Kasumi-1 (cell line): ENCODE measurements at places on chromosomes 7 and 10.

DNA sequence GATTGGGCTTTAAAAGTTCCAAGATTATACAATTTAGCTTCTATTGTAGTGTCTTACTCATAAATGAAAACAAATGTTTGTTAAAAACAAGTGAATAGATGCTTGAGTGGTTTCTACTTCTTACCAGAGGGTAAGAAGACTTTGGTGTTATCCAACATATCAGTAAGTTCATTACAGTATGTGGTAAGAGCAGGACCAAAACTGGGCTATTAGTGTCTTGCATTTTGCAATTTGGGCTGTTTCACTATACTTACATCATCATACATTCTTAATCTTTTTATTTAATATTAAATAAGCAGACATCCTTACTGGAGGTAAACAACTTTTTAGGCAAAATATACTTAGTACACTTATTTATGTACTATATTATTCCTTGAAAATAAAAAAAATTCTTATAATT lies 248.4 kb upstream of the HGF start:
- DNase-seq = no peak

DNA sequence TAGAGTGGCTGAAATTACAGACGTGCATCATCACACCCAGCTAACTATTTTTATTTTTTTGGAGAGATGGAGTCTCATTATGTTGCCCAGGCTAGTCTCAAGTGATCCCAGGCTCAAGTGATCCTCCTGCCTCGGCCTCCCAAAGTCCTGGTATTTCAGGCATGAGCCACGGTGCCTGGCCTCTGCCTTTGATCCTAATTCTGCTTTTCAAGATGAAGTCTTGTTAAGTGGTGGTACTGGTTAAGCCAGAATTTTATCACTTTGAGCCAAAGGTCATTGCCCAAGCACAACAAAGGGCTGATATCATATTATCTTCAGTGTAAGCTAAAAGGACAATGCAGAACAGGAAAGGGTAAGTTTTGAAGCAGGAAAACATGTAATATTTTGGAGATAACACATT lies 64.2 kb downstream of the MYOF start:
- no peak for DNase-seq

- DNase-seq = peak; percentile 81
Measured at GRCh38 chr10:35378541-35379210, 42.4 kb downstream of the CCNY start.

GRCh38 chr10:7432884-7433726 lies 22.3 kb upstream of the SFMBT2 start:
- DNase-seq = no peak

DNA sequence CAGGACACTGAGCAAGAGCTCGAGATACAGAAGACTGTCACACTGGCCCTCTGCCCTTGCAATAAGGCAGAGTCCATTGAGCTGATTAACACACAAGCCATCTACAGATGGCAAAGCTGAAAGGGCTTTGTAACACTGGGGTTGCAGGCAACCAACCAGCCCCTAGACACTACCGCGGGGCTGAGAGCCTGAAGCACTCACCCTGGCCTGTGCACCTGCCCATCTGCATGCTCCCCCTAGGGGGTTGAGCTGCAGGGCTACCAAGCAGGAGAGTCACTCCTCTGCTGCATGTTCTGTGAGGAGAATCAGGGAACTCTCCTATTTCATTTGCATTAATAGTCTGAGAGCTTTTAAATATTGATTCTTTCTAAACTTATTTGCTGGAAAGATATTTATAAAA lies 128.1 kb upstream of the VIPR2 start:
- no peak for DNase-seq

DNA sequence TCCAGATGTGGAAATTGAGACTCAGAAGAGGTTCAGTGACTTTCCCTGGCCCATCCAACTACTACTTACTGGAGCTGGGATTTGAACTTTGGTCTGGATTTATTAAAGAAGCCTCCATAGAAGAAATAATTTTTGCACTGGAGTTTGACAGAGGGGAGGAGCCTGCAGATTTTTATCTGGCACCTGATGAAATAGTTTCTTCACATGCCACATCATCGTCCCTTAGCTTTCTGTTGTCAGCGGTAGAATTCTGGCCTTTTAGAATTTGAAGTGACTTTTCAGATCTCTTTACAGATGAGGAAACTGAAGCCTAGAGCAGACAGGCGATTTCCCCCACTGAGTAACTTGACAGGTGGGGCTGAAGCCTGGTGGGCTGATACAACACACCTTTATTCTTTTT lies 233.5 kb downstream of the LRMDA start:
- no peak for DNase-seq

DNA sequence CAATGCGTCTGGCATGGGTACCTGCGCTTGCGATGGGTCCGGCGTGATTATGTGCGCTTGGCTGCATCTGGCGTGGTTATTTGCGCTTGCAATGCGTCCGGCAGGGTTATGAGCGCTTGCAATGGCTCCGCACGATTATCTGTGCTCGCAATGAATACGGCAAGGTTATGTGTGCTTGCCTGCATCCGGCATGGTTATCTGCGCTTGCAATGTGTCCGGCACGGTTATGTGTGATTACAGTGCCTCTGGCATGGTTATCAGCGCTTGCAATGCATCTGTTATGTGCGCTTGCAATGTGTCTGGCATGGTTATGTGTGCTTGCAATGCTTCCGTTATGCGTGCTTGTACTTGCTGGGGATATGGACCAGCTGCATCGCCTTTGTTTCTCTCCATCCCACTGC lies 37.7 kb downstream of the RBAK start:
- DNase-seq = no peak

DNA sequence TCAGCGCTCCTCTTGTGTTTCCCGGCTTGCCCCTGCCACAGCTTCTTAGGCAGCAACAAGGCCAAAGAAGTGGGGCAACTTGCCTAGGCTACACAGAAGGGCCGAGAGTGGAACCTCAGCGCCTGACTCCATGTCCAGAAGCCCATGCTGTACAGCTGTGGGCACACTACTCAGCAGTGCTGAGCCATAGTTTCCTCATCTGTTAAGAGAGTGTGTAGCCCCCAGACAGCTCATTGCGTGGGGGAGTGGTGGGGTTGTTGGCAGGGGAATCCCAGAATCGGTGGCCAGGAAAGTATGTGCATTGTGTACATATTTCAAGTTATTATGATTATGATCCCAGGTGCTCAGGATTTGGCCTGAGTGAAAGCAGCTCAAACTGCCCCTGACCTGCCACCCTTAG lies 96.2 kb downstream of the CDH23 start:
- DNase-seq = no peak

GRCh38 chr7:31796375-31796774 lies 109.4 kb downstream of the PPP1R17 start:
- no peak for DNase-seq

DNA sequence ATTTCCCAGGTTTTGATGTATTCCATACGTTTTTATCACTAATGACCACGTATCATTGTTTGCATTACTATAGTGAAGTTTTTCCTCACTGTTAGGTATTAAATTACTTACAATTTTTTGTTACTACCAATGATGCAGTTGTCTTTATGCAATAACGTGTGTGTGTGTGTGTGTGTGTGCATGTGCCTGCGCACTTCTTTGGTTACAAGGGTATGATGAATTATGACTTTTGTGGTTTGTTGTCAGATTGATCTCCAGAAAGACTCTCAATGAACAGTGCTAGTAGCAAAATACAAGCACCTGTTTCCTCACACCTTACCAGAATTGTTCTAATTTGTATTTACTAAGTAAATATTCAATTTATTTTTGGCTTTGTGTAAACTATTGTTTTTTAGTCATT lies 51.5 kb downstream of the MCMBP start:
- DNase-seq = no peak

- DNase-seq = no peak
Measured at GRCh38 chr10:121694327-121694965, 96.2 kb upstream of the FGFR2 start.

DNA sequence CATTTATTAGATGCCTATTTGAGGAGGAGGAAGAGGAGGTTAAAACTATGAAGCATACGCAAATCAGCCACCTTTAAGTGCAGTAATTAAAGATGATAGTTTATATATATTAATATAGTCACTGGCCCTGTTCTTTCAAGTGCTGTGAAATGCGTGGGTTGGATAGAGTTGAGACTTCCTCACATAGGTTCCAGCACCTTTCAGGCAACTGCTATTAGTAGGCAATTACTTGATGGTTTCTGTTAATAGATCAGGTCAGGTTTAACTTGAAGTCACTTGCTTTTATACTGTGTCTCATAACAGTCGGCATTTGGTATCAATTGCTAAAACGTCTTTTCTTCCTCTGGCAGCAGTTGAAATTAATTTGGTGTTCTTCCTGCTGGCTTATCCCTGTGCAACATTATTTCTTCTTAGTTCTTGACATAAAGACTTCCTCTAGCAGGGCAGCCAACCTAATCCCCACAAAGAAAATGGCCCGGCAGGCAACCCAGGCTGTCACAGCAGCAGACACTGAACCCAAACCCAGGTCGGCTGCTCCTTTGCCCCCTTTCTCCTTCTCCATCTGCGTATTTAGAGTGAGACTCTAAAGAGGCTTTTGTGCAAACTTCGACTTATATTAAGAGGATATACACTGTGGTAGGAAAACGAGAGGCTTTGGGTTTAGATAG lies 35.3 kb upstream of the BET1 start:
- DNase-seq = no peak

DNA sequence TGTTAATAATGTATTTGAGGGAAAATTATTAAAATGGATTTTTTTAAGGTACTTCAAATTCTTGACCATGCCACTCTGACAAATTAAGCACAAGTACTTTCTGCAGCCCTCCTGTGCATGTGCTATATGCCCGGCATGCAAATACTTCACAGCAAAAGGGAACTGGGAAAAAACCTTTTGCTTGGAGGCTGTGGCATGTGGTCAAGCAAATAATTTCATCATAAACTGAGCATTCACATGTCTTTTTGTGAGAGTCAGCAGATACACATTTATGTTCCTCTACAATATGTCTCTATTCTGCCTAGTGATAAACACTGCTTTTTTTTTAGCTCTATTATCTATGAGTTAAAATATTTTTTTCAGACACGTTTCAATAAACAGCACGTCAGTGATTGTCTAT lies 53.7 kb upstream of the SEMA3A start:
- DNase-seq = peak; percentile 39

DNA sequence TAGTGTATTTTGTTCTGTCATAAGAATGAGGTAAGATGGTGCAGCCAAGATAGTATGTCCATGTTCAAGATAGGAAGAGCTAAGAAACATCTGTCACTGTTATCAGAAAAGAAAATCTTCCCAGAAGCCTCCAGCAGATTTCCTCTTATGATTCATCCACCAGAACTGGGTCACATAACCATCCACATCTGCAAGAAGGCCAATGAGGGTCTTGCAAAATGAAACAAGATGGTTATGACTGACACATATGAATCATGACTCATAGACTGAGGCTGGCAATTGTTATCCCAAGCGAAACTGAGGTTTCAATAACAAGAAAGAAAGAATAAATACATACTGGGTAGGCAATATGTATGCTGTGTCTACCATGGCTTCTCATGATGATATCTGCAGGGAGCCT lies 30.3 kb downstream of the CCNJ start:
- peak; percentile 84 for DNase-seq

DNA sequence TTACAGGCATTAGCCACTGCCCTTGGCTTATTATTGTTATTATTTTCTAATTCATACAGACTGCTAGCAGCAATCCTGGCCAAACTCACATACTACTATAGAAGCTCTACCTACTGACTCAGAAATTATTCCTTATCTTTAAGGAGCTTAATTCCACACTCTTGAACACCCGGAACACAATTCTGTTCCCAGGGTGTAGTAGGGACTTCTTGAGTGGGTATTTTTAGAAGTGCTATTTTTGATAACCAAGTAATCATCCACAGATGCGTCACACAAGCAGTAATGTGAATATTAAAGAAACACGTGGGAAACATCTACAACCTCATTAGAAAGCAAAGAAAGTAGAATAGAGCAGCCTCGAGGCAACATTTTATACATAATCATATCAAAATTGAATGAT lies 149.2 kb downstream of the PTEN start:
- DNase-seq = no peak

DNA sequence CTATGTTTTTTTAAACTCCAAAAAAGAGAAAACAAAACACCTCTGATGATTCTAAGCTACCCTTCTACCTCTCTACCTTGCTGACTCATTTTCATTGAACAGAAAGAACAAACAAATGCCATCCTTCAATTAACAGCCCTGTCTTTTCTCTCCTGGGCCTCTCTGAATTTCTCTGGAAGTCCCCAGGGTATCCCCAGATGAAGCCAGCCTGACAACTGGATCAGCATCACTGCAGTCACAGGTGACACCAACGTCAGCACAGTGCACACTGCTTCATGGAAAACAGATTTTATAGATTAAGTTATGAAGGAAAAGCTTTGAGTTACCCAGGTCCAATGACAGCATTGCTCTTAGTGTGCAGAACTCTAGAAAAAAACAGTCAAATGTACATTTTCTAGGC lies 5.7 kb downstream of the HUS1 start:
- no peak for DNase-seq

DNA sequence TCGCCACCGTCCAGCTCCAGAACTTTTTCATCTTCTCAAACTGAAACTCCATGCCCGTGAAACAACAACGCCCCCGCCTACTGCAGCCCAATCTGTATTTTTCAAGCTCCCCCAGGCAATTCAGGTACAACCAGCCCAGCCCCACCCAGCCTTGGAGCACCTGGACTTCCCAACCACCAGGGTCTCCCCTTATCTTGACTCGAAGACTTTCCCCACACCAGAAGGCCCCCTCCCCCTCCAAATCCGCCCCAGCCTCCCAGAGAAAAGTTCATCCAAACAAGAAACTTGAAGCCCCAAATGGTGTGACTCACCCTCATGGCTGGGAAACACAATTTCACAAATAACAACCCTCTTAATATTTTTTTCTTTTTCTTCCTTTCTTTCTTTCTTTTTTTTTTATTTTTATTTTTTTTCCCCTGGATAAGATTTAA lies 10.6 kb downstream of the ZCCHC24 start:
- no peak for DNase-seq

- no peak for DNase-seq
Measured at GRCh38 chr10:95508730-95509129, 52.4 kb downstream of the SORBS1 start.

DNA sequence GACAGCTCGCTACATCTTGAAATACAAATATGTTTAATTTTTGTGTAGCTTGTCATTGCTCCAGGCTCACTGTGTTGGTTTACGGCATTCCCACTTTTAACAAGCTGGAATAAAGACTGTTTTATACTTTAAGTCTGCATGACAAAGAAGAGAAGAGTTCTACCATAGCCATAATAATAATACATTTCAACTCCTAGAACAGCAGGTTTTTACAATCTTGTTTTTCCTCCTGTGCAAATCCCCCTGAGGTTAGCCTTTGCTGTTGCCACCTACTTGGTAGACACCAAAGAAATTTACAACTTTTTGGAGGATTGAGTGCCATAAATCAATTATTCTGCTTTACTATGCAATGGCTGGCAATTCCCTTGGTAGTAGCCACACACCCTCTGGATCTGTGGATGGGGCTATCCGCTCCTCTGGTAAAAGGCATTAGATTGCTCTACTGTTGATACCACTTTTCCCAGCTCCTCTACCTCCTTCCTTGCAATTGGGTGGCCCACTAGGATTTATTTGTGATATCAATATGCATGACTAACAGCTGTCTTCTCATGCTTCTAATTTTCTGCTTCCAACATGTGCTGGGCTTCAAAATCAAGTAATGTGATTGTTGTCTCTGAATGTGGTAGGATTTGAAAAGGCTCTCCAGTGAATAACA lies 60.2 kb downstream of the SFMBT2 start:
- DNase-seq = no peak
